NCI-H1092 (cell line): ENCODE measurements at places on chromosomes 7 and 10.
A peak's percentile ranks its signal among the peaks of the same experiment; 100 is the strongest.

DNA sequence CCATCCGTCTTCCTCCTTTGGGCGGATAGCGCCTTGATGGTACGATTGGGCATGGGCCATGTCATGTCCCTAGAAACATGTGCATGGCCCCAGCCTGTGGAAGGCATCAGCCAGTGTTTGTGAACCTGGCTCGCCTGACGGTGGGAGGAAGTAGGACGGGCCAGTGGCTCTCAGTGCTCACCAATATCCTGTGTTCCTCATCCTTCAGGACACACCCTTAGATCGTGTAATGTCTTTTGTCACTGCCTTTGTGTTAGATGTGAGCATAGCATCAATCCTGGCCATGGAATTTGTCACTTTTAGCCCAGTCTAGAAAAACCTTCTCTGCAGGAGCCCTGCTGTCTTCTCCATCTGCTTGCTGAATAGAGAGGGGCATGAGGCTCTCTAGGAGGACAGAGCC, 77.6 kb downstream of the PFKFB3 start:
- no peak for DNase-seq

DNA sequence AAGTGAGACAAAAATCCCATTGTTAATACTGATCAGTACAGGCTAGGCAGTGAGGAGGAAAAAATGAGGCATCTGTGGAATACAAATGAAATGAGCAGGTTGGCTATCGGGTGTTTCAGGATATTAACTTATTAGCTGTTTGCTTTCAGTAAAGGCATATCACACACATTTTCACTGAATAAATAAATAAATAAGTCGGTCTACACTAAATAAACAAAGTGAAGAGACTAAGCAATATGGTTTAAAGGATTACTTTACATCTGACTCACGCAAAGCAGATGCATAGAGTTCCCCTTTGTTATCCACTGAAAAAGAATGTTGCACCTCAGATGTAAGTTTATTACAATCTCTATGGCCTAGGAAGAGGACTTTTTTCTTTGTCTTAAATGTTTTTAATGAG, 6.3 kb upstream of the SEMA3A start:
- DNase-seq = no peak

- no peak for DNase-seq
Observed at GRCh38 chr7:86963599-86964230, 95.7 kb downstream of the ELAPOR2 start.

GRCh38 chr10:84261236-84261915, 16.5 kb downstream of the RGR start:
- DNase-seq = no peak

DNA sequence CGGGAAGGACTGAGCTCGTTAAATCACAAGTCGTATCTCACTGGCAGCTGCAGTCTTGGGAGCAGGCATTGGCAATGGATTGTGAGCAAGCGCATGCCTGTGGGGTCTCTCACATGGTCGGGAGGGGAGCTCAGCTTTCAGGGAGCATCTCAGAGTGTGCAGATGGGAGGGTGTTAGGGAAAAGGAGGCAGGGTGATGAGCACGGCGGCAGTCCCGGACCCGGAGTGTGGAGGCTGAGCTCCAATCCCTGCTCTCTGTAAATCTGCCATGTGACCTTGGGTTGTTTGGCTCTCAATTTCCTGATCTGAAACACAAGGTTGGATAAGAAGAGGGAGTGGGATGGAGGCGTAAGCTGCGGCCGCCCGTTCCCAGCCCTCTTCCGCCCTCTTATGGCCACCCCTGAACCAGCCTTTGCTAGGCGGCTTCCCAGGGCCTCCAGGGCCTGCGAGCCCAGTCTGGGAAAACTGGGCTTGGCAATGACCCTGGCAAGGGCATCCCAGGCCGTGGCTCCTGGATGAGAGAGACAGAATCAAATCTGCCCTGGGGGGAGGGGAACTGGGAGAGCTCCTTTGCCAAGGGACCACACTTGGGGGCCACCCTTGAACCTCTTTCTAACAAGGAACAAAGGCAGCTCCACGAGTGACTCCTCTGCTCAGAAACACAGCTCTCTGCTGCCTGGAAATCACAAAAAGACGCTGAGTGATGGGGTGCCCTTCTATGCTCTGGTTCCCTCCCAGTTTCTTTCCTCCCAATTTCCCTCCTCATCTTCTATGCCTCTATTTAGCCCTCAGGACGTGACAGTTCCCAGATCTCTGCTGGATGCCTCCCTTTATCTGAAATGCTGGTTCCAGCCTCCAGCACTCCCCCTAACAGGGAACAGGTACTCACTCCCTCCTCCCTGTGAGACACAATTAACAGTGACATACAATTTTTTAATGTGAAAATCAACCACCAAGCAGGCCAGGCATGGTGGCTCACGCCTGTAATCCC, 41.7 kb upstream of the LOXL4 start:
- peak; percentile 17 for DNase-seq

DNA sequence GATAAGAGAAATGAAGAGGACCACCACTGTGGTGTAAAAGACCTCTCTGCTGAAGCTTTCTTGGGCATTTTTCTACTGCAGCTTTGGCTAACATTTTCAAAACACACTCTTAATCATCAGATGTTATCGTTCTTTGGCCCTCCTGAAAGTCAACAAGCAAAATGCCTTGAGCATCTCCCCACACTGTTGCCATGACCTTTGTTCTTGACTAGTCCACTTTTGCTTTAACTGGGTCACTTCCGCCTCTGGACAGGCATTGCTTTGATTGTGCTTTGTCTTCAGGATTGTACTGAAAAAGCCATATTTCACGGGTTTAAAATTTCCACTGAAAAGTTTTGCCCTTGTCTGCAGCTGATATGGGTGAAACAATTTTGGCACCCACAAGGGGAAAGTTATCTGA, 107.8 kb upstream of the CXCL12 start:
- no peak for DNase-seq

- no peak for DNase-seq
Observed at GRCh38 chr10:77049896-77050295, 587.7 kb downstream of the KCNMA1 start.

DNA sequence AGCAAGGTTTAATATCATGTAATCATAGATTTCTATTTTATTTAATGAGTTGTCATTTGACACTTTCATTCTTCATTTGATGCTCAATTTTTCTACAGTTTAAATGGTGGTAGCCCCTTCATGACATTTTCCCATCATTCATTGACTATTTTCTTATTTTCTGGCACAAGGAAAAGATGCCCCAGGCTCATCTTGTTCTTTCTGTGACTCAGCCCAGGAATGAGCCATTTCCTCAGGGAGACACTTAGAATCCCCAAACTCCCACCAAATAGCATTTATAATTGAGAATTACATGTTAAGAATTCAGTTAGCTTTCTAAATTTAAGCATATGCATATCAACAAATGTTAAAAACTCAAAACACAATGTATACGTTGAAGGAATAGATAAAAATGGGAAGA, 222.3 kb downstream of the KIF20B start:
- DNase-seq = no peak

- no peak for DNase-seq
Observed at GRCh38 chr10:17431871-17432311, 22.5 kb downstream of the ST8SIA6 start.

GRCh38 chr10:98861962-98862361, 373.7 kb downstream of the HPSE2 start:
- no peak for DNase-seq

- no peak for DNase-seq
Observed at GRCh38 chr10:91453535-91453934, 43.4 kb downstream of the HECTD2 start.

GRCh38 chr7:45450571-45451204, 123.5 kb upstream of the ADCY1 start:
- DNase-seq = no peak

GRCh38 chr10:33327751-33328150, 6.7 kb downstream of the NRP1 start:
- DNase-seq = no peak

GRCh38 chr10:72642318-72642717, 16.4 kb upstream of the MICU1 start:
- no peak for DNase-seq

- DNase-seq = no peak
Observed at GRCh38 chr10:1009071-1009494, 16.6 kb downstream of the IDI2 start.

DNA sequence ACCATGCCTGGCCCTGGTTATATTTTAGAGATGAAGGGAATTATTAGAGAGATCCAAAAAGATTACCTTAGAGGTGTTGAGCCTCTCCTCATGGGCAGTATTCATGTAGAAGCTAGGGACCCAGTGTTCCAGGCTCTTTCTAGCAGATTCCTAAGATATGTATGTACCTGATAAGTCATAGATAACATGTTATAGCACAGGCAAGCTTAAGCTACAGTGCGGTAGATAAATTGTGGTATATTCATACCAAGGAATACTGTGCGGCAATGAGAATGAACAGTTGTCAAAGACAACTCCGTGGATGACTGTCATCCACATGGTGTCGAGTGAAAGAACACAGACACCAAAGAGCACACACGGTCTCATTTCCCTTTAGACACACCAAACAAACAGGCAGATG, 53.1 kb downstream of the TACR2 start:
- no peak for DNase-seq

DNA sequence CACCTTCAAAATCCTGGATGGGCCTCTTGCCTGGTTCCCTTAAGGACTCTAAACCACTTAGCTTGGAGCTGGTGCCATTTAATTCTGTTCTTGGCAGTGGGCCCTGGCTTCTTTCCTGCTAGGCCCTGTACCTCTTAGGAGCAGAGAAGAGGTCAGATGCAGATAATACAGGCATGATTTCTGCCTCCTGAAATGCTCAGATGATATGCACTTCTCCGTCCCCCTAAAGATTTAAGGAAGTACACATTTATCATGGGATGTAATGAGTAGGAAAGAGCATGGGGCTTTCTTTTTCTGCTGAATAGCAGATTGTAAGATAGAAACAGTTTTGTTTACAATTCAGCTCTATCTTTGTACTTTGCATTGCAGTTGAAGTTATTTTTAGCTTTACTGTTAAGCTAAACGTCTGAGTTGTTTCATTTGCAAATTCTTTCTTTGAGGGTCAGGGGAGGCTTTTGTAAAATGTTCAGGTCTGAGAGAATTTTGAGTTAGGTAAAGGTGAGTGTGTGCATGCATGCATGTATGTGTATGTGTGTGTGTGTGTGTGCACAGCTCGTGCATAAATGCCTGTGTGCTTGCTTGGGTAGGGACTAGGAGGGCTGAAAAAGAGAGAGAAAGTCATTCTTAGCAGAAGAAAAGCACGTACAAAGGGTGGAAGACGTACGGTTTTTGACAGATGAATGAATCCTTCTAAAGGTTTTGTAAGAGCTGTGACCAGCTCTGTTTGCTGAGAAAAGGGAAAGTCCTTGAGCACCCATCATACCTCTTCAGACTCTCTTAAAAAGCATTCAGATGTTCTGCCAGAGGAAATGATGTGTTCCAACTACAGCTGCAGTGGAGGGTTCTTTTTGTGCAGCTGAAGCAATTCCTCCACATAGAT, 364.2 kb downstream of the AUTS2 start:
- DNase-seq = peak; percentile 73

DNA sequence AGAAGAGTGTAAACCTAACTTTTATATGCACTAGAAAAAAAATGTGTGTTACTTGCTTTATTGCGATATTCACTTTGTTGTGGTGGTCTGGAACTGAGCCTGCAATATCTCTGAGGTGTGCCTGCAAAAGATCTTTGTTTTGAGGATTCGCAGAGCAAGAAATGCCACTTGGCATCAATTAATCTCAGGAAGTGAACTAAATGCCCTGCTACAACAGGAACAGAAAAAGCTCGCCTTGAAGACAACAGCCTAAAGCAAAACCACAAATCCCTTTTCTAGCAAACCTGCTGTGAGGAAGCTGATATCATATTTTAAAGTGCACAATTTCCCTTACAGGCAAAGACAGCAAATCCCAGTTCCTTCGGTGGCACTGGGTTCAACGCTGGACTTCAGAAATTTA, 675.8 kb downstream of the KCNMA1 start:
- no peak for DNase-seq

DNA sequence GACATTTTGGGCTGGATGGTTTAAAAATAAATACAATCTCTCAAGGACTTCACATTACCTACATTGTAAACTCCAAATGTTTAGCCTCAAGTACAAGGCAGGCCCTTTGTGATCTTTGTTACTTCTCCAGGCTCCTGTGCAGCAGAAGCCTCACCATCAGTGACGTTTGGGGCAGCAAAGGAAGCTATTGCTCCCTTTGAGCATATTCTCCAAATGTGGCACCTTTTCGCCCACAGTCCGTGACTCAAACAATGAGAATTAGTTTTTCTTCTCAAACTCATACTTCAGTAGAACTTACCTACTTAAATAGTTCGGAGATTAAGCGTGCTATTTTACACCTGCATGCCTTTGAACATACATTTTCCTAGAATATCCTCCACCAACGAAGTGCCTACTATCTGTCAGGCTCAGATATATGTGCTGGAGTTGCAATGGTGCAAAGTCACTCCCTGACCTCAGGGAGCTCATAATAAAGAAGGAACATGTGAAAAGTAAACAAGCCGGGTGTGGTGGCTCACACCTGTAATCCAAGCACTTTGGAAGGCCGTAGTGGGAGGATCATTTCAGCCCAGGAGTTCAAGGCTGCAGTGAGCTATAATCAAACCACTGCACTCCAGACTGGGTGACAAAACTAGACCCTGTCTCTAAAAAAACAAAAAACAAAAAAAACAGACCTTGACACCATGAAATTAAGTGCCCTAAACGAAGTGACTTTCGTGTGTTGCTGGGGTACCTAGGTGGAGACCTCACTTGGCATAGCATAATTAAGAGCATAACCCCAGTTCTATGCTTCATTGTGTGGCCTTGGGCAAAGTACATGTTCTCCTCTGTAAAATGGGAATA, 1.2 kb upstream of the ABCF2 start:
- no peak for DNase-seq

DNA sequence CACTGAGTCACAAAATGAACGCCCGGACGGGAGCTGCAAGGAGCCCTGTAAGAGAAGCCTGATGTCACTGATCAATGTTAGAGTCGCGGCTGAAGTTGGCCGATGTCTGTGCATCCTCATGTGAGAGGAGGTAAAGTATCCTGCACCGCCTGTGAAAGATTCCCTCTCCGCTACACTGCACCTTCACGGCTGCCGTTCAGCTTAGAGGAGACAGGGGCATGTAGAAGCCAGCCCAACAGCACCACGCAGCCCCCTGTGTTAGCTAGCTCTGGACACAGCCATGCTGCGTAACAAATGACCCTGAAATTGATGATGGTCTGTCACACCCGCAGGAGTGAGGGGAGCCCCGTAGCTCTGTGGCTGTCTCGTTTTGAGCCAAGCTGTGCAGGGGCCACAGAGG, 81.5 kb upstream of the DIP2C start:
- DNase-seq = no peak

GRCh38 chr10:14172336-14172950, 158.3 kb downstream of the FRMD4A start:
- no peak for DNase-seq

DNA sequence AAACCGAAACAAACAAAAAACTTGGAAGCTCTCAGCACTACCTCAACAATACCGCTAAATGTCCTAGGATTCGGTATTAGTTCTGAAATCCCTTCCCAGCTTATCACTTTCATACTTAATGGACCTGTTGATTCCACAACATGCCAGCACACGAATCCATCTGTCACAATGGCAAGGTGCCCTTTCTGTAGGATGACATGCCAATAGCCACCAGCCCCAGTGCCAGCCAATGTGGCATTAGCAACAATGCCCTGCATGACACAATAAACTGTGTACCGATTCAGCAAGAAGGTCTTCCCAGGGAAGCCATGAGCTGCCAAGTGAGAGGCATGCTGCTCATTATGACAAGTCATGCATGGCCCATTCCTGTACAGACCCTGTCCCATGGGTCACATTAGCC, 35.6 kb upstream of the CHCHD3 start:
- no peak for DNase-seq
